ENCODE measurements at places on chromosomes 3 and 15.
A peak's percentile ranks its signal among the peaks of the same experiment; 100 is the strongest.

DNA sequence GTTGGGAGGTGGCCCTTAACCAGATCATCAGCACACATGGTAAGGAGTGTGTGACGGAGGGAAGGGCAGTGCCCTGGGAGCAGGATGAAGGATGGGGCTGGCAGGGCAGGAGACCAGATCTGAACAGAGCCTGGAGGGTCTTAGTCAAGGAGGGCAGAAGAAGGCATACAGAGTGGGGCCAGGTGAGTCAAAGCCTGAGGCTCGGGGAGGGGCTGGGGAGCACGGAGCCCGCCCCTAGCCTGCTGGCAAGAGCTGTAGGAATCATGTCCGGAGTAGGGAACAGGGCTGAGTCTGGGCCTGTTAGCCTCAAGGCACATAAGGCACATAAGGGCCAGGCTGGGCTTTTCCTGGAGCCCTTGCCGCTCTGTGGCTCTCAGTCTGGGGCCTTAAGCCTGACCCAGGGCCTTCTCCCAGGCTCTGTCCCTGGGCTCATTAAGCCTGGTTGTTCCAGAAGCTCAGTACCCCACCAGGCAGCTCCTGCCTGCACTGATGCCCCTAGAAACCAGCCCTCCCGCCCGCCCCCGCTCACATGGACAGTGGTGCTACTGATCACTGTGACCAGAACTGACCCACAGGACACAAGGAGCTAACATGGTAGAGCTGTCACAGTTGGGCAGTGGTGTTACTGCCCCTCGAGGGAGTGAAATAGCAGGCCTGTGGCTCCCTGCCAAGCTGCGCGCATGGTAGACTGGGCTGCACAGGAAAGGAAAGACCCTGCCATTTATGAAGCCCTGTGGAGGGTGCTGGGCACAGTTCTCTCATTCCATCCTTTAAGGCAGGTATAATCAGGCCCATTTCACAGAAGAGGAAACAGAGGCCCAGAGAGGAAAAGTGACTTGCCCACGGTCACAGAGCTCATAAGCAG lies 14.6 kb downstream of the ISG20 start:
- no peak for DNase-seq

GRCh38 chr3:43005981-43006380 lies 26.9 kb downstream of the GASK1A start:
- no peak for DNase-seq

- no peak for DNase-seq
These were observed 117.0 kb upstream of the TSPAN3 start for GRCh38 chr15:77187751-77188464.

DNA sequence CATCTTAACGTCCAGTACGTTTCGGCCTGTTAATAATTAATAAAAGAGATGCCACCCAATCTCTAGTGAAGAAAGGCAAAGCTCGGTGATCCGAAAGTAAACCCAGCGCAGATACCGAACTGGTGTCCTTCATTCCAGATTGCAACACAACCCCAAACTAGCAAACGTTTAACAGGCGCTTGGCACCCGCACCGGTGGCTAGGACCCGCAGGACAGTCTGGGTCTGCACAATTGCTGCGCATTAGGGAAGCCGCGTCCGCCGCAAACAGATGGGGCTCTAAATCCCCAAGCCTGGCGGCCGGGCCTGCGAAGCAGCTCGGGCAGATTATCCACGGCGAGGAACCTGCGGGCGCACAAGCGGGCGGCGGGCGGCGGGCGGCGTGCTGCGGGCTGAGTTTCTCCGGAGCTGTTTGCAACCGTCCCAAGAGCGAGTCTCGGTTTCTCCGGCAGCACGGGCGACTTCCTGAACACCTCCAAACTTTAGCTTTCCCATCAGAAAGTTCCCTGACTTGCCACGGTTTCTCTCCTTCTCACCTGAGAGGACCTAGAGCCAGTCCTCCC lies 112.1 kb upstream of the ICE2 start:
- peak; percentile 91 for DNase-seq

DNA sequence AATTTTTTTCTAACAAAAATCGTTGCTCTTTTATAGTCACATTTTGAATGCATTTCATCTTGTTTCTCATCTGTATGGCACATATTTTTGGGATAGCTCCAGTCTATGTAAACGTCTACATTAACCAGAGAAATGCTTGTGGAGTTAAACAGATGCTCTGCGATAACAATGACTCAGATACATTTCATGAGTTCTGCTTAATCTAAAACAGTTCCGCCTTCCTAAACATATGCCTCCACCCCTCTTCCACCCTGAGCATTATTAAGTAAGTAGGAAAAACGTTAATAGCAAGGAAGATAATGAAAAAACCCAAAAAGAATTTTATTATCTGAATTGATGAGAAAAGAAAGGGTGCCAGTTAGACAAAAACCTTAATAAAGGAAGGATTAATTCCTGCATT lies 396.1 kb downstream of the TUSC7 start:
- DNase-seq: no peak

DNA sequence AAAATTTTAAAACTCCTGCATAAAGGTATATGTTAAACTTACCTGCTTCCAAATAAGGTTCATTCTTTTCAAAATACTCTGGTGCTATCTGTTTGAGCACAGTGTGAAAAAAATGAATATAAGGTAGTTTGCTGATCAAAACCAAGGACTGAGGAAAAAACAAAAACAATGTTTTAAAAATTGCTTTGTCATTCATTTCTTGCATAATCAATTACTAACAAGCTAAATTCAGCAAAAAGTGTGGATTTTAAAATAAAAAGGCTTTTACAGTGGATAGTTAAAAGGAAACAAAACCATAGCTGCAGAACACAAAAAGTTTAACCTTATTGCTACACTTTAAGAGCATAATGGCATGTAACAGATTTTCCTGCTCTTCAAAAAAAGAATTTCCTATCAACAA lies 31.5 kb downstream of the DENND6A start:
- DNase-seq: no peak

DNA sequence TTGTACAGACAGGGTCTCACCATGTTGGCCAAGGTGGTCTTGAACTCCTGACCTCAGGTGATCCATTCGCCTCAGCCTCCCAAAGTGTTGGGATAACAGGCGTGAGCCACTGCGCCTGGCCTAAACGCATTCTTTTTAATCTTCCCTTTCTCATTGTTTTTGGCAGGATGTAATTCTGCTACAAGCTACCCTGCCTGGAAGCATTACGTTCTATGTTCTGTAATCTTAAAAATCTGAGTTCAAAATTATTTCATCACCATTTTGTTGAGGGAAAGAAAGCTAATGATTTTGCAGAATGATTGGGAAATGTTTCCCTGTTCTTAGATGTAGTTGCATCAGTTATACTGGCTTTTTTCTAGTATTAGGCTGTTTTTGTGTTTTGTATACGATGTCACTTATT lies 71.5 kb downstream of the RGMA start:
- DNase-seq: no peak

GRCh38 chr3:11306817-11307589 lies 34.8 kb downstream of the ATG7 start:
- no peak for DNase-seq

- no peak for DNase-seq
These were observed 228.5 kb downstream of the LSAMP start for GRCh38 chr3:116216761-116217160.

DNA sequence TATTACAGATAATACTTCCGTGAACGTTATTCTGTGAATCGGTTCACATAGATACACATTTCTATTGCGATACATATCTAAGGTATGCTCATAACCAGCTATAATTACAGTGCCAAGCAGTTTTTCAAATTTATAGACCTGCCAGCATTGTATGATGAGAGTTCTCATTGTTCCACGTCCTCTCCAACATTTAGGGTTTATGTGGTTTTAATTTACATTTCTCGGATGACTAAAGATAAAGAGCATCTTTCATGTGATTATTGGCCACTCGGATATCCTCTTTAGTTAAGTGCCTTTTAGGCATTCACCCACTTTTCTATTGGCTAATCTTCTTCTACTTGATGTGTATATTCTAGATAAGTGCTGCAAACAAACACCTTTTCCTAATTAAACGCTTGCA lies 134.7 kb upstream of the CCDC54 start:
- no peak for DNase-seq

GRCh38 chr3:9469986-9470385 lies 72.6 kb downstream of the SETD5 start:
- no peak for DNase-seq

DNA sequence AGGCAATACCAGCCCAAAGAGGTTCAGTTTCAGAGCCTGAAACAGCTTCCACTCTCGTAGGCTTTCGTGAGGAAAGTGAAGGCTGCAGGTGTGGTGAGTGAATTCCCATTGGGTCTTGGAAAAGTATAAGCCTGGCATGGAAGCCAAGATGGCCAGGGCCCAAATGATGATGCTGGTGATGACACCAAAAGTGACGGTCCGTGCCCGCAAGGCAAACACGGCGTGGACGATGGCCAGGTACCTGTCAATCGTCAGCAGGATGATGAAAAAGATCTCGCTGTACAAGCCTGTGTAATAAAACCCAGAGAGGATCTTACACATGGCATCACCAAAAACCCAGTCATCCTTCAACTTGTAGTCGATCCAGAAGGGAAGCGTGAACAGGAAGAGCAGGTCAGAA lies 4.4 kb downstream of the CCR1 start:
- no peak for DNase-seq

DNA sequence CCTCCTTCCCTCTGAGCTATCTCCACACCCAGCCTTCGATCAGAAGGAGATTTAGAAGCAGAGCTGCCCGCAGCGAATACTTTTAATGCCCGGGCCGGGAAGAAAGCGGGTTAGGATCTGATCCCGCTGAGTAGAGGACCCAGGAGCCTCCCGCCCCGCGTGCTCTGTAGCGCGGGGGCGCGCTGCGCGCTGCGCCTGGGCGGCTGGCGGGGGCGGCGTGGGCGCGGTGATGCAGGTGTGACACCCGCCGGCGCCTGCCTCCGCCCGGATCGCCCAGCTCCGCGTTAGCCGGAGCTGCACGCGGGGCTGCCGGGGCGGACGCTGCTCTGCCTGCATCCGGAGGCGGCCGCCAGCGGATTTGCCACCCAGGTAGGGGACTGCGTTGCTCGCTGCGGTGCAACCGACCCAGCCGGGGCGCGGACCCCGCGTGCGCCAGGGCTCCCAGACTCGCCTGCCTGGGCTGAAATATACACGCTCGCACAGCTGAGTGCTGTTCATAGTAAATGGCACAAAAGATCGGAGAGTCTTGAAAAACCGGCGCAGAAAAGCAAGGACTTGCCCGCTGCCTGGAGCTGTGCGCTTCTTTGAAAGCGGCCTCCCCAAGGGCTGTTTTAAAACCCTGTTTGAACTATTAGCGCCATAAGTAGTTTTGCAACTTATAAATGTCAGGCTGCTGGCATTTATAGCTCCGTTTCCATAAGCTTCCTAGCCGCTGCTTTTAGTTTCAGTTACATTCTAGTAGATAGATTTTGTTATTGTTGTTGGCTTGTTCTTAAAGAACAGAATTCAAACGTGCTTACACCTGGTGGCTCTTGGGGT lies at the start of gene SV2B:
Gene SV2B, plus strand, starts transcription at position 263 of the 819 bp plus-strand sequence. CDS start 126,007 bp downstream, outside the sequence.
- peak; percentile 83 for DNase-seq

GRCh38 chr15:61840090-61840489 lies 220.2 kb downstream of the VPS13C start:
- DNase-seq: no peak

DNA sequence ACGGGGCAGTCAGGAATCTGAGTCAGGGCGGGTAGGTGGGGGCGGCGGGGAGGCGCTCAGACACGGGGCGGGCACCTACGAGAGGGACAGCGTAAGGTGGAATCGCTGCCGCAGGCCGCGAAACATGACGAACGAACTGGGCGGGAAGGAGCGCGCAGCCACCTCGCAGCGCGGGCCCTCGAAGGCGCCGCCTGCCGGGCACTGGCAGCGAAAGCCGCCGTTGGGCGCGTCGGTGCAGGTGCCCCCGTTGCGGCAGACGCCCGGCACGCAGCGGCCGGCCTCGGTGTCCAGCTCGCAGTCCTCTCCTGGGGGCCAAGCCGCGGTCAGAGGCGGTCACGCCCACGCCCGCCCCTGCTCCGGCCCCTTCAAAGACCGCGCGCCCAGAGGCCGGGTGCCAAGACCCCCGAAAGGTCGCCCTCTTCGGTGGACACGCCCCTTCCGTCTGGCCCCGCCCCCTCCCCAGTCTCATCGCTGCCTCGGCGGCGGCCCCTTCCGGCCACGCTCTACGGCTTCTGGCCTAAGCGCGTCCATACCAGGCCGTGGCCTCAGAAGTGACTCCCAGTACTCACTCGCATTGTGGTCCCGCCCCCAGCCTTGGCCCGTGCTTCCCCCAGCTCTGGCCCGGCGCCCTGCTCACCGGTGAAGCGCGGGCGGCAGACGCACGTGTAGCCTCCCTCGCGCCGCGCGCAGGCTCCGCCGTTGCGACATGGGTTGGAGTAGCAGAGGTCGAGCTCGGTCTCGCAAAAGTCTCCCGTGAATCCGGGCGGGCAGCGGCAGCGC lies 6.4 kb downstream of the CELSR3 start:
- DNase-seq: peak; percentile 95

GRCh38 chr3:9088441-9089353 lies 125.4 kb upstream of the RAD18 start:
- no peak for DNase-seq

DNA sequence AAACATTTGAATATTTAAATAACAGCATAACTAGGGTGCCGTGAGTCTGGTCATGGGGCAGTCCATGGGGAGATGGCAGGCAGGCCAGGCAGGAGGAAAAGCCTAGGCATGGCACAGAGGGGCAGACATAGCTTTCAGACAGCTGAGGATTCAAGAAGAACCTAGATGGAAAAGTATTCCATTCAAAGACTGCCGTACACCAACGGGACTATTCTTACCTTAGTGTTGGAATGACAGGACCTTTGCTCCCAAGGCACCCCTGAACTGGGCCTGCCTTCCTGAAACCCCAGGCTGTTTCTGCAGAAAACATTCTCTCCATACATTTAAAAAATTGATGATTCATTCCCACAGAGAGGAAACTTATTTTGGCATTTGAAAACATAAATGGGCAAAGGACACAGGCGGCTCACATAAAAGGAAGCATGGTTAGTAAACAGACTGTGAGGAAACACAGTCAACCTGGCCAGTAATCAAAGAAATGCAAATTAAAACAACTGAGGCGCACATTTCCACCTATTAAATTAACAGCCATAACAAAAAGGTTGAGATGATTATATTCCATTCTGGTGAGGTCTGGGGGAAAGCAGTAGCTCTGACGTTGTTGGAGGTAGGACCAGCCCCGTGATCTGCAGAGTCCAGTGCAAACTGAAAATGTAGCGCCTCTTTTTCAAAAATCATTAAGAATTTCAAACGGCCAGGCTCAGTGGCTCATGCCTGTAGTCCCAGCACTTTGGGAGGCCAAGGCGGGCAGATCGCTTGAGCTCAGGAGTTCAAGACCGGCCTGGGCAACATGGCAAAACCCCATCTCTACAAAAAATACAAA lies 71.3 kb upstream of the SMAD3 start:
- no peak for DNase-seq

DNA sequence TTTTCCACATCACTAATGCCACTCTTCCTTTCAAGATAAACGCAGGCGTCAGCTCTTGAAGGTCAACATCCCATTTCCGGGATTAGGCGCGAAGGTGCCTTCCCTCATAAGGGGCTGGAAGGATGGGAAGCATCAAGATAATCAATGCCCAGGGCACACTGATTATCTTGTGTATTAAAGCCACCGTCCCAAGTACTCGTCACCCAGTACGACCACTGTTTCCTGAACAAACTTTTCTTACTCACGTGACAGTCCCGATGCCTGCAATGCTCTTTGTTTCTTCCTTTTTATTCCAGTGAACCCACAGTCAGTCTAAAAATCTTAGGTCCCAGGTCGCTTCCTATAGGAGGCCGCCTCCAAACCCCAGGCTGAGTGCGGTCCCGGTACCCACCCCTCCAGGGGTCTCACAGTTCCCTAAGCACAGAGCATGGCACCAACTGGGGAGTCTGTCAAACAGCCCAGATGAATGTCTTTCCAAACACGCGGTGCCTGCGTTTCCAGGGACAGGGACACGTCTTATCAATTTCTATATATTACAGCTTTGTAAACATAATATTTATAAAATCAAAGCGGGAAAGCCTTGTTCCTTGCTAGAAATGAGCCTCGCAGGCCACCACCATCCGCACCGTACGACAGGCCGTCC lies 589 bp downstream of the ANAPC13 start:
- peak; percentile 34 for DNase-seq

All from neural progenitor cell (in vitro differentiated cells).